Activated T-cell treated with anti-CD3 and anti-CD28 coated beads for 48 hours (primary cell): ENCODE measurements at places on chromosomes 3 and 15.

DNA sequence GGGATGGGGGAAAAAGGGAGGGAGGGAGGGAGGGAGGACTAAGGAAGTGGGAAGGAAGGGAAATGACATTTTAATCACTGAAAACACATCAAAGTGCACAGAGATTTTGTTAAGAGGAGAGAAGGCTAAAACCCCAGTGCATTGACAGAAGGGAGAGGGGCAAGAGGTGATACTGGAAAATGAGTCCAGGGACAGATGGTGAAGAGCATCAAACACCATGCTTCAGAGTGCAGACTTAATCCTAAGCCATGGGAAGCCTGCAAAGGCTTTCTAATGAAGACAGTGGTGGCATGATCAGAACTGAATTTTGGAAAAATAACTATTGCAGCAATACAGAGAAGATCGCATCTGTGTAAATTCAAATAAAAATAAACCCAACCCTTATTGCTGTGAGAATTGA lies 41.8 kb downstream of the HGD start:
- no peak for DNase-seq

- peak; percentile 61 for DNase-seq
Measured at GRCh38 chr3:111616417-111617105, 21.4 kb upstream of the ZBED2 start.

GRCh38 chr3:30248423-30248822 lies 358.0 kb upstream of the TGFBR2 start:
- no peak for DNase-seq

DNA sequence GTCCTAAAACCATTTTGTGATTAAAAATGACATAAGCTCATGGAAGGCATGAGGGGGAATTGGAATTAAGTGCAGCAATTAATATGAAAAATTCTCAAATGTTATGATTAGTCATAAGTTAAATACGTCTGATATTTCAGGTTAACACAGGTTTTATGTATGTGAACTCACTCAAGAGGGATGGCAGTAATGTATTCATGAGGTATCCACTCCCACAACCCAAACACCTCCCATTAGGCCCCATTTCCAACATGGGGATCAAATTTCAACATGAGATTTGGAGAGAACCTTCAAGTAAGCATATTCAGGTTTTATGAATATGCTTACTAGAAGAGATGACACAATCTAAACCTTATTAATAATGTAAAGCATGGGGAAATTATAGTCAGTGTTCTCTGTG lies 41.6 kb upstream of the IL20RB start:
- DNase-seq: no peak

- DNase-seq: no peak
Measured at GRCh38 chr3:133575086-133575485, 1.6 kb downstream of the CDV3 start.

DNA sequence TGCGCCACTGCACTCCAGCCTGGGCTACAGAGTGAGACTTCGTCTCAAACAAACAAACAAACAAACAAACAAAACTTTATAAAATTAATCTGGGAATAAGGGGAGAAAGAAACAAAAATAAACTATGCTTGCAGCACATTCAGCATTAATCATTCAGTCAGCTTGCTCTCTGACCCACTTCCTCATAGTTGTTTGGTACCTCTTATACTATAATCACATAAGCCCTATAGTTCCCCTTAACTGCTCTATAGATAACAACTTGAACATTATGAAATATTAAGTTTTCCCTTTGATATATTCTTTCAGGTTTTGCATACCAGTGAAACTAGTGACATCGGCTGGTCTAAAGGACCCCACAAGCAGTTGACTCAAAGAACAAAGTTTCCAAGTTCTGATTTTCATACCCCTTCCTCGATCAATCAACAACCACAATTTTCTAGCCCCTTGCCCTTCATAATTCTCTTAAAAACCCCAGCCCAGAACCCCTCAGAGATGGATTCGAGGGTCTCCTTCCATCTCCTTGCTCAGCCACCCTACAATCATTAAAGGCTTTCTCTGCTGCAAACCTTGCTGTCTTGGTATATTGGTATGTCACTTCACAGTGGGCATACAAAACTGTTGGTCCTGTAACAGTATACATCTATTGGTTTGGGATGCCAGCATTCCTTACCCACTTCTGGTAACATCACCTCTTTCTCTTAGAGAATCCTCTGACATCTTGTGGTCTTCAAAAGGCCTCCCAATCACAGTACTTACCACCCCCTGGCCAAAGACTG lies 26.4 kb downstream of the BCL2L10 start:
- DNase-seq: no peak

DNA sequence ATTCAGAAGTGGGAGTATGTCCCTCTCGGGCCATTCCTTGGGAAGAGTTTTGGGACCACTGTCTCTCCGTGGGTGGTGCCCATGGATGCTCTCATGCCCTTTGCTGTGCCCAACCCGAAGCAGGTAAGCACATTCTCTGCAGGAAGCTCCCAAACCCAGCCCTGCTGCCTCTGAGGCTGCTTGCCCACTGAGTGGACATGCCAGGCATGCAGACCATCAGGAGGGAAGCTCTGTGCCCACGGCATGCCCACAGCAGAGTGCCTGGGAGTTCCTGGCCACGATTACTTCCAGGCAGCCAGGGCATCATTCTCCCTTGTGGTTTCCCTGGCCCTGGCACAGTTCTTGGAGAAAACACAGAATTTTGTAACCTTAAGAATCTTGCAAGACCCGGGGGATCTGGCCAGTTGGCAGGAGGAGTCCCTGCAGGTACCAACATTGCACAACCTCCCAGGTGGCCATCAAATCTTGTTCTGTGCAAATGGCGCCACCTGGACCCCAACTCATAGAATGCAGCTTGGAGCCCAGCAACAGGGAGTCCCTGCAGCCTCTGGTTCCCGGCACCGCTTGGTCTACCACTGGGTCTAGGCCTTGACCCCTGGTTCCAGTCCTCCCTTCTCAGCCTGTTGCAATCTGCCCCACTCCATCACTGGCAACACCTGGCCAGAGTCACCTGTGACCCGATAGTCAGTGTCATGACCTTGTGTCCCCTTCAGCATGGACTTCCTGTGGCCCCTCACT lies 20.4 kb downstream of the FAH start:
- DNase-seq: peak; percentile 58

DNA sequence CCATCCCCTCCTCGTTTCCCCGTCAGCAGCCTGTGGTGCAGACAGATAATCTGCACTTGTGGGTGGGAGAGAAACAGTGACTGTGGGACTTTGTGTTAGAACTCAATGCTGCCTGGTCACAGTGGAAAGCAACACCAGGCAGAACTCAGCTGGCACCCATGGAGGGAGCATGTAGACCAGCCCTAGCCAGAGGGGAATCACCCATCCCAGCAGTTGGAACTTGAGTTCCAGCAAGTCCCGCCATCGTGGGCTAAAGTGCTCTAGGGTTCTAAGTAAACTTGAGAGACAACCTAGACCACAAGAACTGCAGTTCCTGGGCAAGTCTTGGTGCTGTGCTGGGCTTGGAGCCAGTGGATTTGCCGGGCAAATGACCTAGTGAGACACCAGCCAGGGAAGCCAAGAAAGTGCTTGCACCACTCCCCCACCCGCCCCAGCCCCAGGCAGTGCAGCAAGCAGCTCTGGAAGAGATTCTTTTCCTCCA lies 24.4 kb downstream of the ISG20 start:
- DNase-seq: no peak

GRCh38 chr3:187900993-187901755 lies 155.9 kb upstream of the BCL6 start:
- DNase-seq: no peak

GRCh38 chr15:60062826-60063225 lies 58.7 kb downstream of the FOXB1 start:
- no peak for DNase-seq

DNA sequence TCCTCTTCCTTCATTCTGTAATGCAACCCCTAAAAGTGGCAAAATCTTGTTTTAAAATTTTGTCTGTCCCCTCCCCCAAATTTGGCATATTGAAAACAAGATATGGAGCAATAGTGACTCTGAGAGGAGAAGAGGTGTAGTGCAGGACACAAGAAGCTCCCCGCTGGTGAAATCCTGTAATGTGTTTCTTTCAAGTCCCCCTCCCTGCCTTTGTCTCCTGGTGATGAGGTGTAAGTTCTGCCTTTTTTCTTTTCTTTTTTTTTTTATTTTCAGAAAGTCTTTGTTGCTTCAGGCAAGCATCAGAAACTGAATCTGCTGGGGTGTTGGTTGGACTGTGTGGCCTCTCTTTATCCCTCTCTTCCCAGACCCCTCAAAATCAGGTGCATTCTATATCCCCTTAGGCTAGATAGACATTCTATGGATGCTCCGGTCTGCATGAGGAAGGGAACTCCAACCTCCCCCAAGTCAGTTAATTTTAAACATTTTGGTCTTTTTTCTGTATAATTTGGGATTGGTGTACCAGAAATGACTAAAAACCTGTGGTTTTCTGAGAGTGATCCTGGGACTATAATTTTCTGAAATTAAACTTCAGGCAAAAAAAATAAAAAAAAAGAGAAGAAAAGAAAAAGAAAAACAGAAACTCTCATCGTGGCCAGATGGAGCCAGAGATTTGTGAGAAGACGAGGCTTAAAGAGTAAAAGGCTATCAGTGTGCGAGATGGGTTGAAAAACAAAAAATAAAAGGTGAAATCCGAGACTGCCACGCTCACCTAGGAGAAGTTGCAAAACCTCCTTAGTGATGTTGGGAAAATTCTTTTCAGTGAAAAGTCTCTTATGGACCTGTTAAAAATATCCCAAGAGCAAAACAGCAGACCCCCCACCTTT lies 21.4 kb downstream of the ACKR2 start:
- no peak for DNase-seq

GRCh38 chr3:100057716-100058575 lies 56.4 kb downstream of the FILIP1L start:
- DNase-seq: no peak

GRCh38 chr3:143562789-143563188 lies 285.5 kb downstream of the SLC9A9 start:
- DNase-seq: no peak

GRCh38 chr15:24761704-24762302 lies 86.2 kb downstream of the NPAP1 start:
- no peak for DNase-seq

GRCh38 chr15:71761649-71762048 lies 48.7 kb upstream of the NR2E3 start:
- no peak for DNase-seq

DNA sequence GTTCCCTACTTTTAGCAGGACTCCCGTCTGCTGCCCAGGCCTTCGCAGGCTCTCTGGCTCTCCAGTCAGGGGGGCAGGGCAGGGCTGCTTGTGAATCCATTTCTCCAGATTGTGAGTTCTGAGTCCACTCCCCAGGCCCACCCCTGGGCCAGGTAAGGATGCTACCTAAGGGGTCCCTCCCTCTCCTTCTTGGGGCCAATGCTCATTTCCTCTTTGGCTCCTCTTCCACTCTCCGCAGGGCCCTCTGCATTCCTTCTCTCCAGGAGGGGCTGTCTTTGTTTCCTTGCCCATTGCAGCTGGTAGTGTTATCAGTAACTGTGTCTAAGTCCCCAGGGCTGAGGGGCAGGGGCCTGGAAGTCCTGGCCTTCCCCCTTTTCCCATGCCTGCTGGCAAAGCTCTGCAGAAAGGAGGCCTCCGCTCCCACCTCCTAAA lies 13.0 kb upstream of the CACNA2D2 start:
- DNase-seq: no peak

GRCh38 chr3:113279686-113280085 lies 68.3 kb downstream of the BOC start:
- DNase-seq: no peak

DNA sequence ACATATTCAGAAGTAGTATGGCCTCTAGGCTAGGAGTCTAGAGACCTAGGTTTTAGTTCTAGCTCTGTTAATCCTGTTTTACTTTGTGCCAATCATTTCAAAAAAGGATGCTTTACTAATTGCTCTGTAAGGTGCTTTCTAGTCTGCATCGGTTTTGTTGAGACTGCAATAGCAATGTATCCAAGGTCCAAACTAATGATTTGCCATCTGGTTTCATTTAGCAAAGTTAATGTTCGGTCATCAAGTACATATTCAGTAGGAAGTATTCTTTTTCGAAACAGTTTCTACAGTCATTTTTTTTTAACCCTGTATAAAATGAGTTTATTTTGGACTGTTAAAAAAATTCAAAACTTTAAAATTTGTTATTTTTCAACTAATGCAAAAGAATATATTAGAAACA lies 2.0 kb upstream of the GALK2 start:
- no peak for DNase-seq

DNA sequence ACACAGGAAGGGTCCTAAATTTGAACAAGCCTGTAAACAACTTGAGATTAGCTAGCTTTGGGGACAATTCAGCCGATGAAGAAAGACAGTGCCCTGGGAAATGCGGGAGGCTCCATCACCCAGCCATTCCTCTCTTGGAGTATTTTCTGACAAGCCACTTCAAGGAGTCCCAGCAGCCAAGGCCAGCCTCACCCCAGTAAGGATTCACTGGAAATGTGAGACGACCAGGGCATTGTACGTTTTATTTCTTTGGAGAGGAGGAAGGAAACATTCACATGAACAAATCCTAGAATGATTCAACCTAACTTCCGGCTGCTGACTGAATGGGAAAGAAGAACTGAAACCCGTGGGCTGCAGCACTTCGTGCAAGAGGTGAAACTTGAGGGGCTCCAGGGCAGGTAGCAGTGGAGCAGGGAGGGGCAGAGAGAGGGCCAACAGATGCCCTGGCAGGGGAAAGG lies 116.4 kb upstream of the ARHGEF3 start:
- DNase-seq: peak; percentile 57

DNA sequence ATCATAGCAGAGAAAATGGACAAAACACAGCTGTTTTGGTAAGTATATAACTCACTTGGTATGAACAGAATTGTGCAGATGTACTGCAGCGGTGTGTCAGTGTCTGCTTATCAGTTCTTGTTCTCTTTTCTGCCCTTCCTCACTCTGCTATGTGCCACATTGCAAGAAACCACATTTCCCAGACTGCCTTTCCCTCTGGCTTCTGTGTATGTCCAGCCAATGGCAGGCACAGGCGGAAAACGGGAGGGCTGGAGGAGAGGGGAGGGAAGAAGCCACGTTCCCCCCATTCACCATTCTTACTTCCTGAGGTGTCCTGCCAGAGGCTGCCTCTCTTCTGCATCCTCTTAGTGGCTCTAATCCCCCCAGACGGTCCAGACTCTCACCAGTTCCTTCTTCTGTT lies 15.4 kb downstream of the HHLA2 start:
- no peak for DNase-seq

- no peak for DNase-seq
Measured at GRCh38 chr3:115321400-115321805, 174.3 kb upstream of the ZBTB20 start.

- DNase-seq: no peak
Measured at GRCh38 chr3:65265511-65265910, 577.7 kb upstream of the ADAMTS9 start.

- no peak for DNase-seq
Measured at GRCh38 chr3:171497468-171497867, 37.3 kb upstream of the TNIK start.

- DNase-seq: no peak
Measured at GRCh38 chr3:38489766-38490165, 6.4 kb upstream of the EXOG start.

DNA sequence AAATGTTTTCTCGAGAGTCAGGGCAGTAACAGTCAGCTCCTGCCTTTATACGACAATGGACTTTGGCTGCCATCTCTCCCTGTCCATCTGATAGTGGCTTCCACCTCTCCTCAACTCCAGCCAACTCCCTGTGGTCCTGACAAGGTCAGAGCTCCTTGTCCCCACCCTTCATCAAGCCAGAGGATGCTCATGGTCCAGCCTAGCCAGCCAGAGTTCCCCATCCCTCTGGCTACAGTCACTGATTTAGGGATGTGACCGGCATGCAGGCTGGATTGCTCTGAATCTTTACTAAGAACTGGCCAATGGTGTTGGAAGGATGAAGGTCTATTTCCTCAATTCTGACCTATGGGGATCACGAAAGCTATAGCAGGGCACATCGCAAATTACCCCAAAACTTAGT lies 156.1 kb downstream of the OR4M2 start:
- no peak for DNase-seq

- no peak for DNase-seq
Measured at GRCh38 chr3:191412759-191413158, 48.2 kb upstream of the PYDC2 start.
